ENCODE measurements at places on chromosomes 12 and 14. TPM values are rescaled to one million over a fixed set of nuclear protein-coding genes. Genes with fewer than 3 reads are reported as not detected.

The SCFD1 gene
- polyA plus RNA-seq: 103 TPM

The ETFRF1 gene
- 36.6 TPM for polyA plus RNA-seq

The SMIM41 gene
- 0.73 TPM for polyA plus RNA-seq

The GLT8D2 gene
- 7.0 TPM for polyA plus RNA-seq

The STAC3 gene
- 5.2 TPM for polyA plus RNA-seq

The EIF2B1 gene
- 58.0 TPM for polyA plus RNA-seq

The TAS2R43 gene
- polyA plus RNA-seq: 0.54 TPM

The C12orf50 gene
- polyA plus RNA-seq: 0.24 TPM

The GPR135 gene
- 7.0 TPM for polyA plus RNA-seq

The SERPINA10 gene
- polyA plus RNA-seq: 0.27 TPM

The KRT81 gene
- polyA plus RNA-seq: not detected

The KRT79 gene
- not detected for polyA plus RNA-seq

The CLEC9A gene
- polyA plus RNA-seq: 0.22 TPM

The PIWIL1 gene
- polyA plus RNA-seq: 0.59 TPM

The TMEM30B gene
- polyA plus RNA-seq: 11.2 TPM

The KRT3 gene
- not detected for polyA plus RNA-seq

The MVK gene
- polyA plus RNA-seq: 19.3 TPM

The GPD1 gene
- 65.6 TPM for polyA plus RNA-seq

The MGP gene
- polyA plus RNA-seq: 40.5 TPM

All from renal cortex interstitium (tissue), 15 donors.